Stimulated activated CD8-positive, alpha-beta memory T cell treated with anti-CD3 and anti-CD28 coated beads, Interleukin-15, amount 100 ng/mL, for 24 hours (primary cell): ENCODE measurements at places on chromosomes 1 and 21.

DNA sequence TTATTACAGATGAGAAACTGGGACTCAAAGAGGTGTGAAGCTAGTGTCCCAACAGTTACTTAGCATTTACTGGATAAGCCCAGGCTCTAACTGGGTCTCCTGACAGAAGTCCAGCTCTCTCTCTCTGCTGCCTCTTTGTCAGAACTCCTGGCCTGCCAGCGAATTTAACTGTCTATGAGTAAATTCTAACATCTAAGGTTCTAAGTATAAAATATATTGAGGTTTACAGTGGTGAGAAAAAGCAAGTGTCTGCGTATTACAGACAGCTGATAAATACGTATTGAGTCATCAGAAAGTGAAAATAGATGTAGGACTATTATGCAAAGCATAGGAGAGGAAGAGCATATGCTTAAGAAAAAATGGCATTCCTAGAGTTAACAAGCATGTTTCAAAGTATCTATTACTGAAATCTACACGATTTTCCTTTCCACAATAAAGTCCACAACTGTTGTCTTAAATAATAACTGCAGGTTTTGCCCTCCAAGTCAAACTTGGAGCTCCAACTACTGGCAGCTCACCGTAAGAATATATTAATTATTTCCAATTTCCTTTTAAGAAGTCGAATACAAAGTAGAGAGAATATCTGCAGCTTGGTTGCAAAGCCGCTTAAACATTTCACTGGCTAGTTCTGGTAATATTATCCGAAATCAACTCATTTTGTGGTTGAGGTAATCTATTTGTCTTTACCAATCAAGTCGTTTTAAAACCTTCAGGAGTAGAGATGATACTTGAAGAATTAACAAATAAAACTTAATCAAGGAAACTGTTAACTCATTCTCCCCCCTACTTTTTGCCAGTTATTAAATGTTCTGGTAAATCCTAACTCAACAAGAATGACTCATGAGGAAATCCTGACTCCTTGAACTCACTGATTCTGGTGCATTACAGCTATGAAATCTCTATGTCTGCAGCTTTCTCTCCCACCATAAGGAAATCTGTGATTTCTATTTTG is 1.4 kb upstream of the RGS2 start:
- DNase-seq: no peak

GRCh38 chr1:79252598-79252997 is 246.1 kb upstream of the ADGRL4 start:
- no peak for DNase-seq

DNA sequence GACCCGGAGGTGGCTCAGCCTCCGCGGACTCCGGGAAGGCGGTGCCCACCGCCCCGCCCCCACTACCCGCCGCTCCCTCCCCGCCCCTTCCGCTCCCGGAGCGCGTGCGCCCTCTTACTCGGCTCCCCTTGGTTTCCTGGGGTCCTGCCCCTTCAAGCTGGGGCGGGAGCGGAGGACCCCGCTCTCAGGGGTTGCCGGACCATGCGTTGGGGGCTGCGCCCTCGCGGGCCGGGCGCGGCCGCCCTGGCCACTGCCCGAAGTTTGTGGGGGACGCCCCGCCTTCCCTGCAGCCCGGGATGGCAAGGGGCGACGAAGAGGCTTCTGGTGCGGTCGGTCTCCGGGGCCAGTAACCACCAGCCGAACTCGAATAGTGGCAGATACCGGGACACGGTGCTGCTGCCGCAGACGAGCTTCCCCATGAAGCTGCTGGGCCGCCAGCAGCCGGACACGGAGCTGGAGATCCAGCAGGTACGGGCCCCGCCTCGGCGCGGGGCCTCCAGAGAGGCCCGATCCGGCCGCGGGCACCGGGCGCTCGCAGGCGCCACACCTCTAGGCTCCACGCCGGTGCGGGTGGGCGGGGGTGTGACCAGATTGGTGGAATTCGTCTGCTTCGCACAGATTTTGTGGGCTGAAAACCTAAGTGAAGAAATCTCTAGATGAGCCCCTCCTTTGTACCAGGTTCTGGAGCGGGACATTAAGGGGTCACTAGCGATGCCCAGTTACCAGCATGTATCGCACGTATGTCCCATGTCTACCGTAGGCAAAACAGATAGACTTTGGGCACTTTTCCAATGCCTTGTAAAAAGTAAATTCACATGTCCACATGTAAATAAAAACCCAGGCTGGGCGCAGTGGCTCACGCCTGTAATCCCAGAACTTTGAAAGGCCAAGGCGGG is at the start of gene IARS2:
Gene IARS2, plus strand, starts transcription at position 117 of the 896 bp plus-strand sequence. Its CDS starts 85 bp downstream, at position 202.
- peak; percentile 83 for DNase-seq

- DNase-seq: no peak
Measured at GRCh38 chr1:174497478-174497877, 49.7 kb downstream of the GPR52 start.

DNA sequence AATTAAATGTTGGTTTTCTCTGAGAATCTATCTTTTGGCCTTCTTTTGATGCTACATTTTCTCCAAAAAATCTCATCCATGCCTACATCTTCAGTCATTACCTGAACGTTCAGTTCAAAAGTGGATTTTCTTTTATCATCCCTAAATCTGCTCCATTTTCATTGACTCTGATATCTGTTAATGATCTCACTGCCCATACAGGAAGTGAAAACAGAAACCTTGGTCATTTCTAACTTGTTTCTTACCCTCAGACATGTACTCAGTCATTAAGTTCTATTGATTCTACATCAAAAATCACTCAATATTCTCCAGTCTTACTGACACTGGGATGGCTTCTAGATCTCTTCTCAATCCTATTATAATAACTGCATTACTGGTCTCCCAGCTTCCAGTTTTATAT is 22.7 kb downstream of the PRKACB start:
- DNase-seq: no peak

DNA sequence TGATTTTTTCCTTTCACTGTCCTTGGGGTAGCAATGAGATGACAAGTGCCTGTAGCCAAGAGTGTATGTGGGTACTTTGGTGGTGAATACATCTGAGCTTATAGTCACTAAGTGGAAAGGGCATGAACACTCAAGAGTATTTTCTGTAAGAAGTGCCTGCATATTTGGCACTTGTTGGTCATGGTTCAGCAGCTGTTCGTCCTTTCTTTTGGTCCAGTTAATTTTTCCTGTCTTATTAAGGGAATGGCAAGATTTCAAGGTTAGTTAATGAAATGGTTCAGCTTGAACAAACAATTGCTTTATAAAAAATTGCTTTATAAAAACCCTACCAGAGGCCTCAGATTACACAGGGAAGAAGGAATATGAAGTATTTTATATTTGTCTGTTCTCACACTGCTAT is 48.6 kb upstream of the GPR52 start:
- no peak for DNase-seq

DNA sequence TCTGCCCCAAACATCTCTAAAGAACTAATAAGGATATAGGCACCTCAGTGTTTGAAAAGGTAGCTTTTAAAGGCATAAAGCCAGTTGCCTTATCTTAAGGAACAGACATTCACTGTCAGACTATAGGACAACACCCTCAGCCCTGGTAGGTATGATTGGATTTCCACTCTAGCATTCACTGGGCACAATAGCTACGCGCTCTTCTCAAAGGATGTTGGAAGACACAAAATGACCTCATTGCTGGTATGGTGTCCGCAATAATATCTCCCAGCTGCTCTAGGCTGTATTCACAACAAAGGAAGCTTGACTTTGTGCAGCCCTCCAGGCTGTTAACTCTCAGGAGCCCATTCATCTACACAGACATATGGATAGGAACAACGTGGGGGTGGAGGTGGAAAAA is 119.4 kb upstream of the CXADR start:
- no peak for DNase-seq

GRCh38 chr1:8641377-8641997 is 176.0 kb downstream of the RERE start:
- no peak for DNase-seq

- no peak for DNase-seq
Measured at GRCh38 chr1:60874718-60875117, 207.6 kb upstream of the NFIA start.

DNA sequence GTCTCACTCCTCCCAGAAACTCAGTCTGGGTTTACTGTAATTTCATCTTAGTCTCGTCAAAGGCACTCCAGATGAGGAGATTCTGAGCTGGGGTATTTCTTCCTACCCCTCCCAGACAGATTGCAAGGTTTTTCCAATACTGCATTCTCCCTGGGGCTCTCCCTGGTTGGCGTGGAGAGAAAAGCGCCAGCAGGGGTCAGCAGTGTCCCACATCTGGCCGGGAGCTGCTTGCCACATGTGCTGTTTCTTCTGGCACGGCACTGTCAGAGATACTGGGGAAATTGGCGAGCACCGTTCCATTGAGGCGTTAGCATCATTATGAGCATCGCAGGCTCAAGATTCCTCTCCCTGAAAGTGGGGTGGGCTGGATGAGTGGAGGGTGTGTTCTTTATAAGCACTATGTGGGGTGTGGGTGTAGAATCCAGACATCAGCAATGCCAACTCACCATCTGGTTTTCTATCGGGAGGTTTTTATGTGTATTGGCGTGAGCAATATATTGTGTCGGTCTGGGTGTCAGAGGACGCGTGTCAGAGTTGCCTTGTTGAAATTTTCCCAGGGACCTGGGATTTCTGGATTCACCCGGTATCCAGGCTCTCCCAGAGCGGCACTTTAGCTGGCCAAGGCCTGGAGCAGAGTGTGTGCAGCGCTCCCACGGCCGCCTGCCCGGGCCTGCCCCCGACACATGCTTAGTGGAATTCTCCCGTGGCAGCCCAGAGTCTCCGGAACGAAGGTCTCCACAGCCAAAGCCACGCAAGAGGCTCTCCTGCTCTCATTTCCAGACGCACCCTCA is 8.0 kb upstream of the NAV1 start:
- DNase-seq: no peak

DNA sequence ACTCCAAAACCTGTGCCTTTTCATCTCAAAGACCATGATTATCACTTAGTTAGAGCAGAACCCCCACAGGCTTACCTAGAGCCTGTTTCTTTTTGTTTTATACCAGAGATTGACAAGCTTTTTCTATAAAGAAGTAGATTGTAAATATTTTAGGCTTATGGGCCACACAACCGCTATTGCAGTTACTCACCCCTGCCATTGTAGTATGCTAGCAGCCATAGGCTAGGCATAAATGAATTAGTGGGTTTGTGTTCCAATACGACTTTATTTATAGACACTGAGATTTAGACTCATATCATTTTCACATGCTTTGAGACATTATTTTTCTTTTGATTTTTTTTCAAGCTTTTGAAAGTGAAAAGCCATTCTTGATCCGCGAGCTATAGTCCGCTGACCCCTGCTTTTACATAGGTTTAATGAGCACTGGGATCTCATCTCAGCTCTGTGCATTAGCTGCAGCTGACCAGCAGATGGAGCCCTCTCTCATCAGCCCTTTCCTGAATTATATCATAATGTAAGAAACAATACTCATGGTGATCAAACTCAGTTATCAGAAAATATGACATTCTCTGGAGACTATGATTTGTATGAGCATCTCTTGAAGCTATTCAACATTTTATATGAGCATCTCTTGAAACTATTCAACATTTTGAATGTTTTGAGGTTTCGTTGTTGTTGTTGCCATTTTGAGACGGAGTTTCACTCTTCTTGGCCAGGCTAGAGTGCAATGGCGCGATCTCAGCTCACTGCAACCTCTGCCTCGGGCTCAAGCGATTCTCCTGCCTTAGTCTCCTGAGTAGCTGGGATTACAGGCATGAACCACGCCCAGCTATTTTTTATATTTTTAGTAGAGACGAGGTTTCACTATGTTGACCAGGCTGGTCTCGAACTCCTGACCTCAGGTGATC is 111.9 kb upstream of the L1TD1 start:
- DNase-seq: no peak

- no peak for DNase-seq
Measured at GRCh38 chr1:156119503-156120209, 5.1 kb downstream of the LMNA start.

DNA sequence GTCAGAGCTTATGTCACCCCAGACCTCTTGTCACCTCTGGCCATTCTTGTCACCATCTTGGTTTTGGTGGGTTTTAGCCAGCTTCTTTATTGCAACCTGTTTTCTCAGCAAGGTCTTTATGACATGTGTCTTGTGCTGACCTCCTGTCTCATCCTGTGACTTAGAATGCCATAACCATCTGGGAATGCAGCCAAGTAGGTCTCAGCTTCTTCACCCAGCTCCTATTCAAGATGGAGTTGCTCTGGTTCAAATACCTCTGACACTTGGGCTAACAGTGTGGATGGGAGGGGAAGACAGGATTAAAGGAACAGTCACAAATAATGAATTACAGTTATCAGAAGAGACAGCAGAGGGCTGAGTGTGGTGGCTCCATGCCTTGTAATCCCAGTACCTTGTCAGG is 30.5 kb upstream of the PIK3CD start:
- DNase-seq: no peak

DNA sequence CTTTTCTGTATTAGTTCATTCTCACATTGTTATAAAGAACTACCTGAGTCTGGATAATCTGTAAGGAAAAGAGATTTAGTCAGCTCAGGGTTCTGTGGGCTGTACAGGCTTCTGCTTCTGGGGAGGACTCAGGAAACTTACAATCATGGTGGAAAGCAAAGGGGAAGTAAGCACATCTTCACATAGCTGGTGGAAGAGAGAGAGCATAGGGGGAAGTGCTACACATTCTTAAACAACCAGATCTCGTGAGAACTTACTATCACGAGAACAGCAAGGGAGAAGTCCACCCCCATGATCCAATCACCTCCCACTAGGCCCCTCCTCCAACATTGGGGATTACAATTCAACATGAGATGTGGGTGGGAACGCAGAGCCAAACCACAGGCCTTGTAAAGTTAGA is 37.9 kb upstream of the AHCTF1 start:
- no peak for DNase-seq

DNA sequence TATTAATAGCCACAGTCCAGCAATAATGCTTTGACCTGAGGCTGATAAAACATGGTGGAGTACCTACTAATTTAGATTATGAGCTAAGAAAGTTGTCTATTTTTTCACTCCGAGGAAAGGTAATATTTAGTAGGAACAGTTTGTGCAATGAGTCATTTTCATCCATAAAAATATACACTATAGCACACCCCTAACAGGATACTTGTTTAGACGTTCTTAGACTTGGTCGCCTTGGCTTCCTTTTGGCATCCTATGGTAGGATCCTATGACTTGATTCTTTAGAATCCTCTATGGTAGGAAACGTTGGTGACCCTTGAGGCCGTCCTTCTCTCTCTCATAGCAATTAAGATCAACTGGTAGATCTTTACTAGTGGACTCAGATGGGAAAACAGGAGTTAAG is 81.8 kb downstream of the RGS7 start:
- DNase-seq: no peak

DNA sequence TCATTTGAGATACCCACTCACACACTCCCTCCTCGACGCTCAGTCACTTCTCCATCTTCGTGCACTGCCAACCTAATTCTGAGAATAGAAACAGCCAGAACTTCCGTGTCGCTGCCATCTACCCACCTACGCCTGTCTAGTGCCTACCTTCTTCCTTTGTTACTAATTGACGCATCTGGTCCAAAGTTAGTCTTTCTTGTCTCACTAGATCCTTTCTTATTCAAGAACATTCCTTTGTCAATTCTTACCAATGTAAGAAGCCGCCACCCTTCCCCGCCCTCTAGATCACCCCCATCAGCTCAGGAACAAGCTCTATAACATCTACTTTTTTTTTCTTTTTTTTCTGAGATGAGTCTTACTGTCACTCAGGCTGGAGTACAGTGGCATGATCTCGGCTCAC is 3.7 kb downstream of the PADI6 start:
- DNase-seq: no peak
